ENCODE measurements at places on chromosomes 6 and 20.

DNA sequence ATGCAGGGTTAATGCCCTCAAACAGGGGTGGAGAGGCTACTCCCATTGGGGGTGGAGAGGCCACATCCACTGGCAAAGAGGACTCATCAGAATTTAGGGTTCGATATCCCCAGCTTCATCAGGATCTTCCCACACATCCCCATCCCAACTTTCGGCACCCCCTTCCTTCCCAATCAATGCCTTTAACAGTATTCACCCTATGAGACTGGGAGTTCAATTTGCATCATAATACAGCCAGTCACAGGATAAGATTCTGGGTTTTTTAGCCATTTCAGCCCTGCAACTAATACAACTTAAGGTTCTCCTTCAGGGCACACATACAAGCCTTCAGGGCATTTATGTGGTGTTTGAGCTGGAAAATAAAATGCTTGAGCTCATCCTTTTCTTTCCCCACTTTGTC lies 80.9 kb downstream of the GMDS start:
- DNase-seq: no peak

DNA sequence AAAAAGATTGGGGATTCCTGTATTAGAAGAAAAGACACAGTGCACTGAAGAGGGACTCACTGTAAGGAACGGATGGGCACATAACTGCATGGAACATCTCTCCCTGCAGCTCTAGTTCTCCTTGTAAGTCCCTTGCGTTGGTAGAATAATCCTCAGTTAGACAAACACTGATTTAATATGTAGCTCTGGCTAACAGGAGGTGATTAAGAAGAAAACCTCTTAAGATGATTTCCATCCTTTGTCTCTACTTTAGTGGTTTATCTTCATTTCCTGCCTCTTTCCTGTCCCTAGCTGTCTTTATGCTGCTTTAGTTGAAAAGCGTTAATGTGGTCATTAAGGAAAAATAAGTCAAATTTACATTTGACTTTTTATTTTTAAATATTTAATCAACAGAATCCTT lies 86.6 kb downstream of the SLC16A10 start:
- no peak for DNase-seq

DNA sequence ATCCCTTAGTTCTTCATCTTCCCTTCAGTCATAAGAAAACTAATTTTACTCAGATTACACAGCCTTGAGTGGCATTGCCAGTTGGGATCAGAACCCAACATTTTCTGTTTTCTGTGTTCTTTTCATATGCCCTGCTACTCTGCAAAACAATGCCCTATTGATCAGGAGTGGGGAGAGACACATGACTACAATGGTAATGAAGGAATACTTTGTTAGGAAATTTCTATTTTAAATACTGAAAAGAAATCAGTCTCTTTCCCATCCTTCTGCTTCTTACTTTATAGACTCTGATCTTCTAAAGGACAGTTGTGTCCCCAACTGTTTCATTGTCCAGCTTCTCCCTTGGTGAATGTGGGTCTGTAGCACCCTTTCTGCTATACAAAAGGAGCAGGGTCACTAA lies 5.5 kb upstream of the PKIB start:
- DNase-seq: no peak

DNA sequence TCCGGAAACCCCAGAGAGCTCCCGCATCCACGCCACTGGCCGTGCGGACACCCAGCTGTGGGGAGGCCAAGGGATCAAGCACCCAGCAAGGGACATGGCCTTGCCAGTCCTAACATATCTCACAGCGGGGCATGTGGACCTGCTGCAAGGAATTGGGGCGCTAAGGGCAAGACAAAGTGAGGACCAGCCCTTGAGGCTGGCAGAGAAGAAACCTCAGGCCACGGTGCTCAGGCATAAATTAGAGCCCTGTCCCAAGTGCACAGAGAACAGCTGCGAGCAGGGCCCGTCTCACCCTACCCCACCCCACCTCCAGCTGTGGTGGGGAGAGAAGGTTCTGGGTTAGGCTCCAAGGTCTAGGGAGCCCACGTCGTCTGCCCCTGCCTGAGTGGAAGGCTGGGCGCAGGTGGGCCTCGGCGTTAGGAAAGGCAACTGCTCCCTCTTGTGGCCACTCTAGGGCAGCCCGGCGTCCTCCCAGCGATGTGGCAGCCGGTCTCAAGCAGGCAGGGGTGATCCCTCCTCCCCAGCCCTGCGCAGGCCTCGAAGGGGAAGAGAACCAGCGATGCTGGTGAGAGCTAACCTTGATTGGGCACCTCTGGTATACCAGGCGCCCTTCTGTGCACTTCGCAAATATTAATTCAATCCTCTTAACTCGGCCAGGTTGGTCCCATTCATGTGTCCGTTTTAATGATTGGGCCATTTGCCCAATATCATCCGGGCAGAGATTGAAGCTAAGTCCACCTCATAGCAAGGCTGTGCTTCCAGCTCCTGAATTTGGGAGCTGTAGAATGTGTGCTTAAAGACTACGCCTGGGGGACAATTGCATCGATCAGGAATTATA lies 235.8 kb downstream of the NFATC2 start:
- peak; percentile 48 for DNase-seq

GRCh38 chr6:11714116-11714797 lies 64.3 kb downstream of the ADTRP start:
- no peak for DNase-seq

GRCh38 chr6:112281821-112282615 lies 27.7 kb upstream of the LAMA4 start:
- DNase-seq: no peak

- DNase-seq: no peak
These were observed 76.0 kb upstream of the SLCO4A1 start for GRCh38 chr20:62566266-62566665.

- no peak for DNase-seq
These were observed 26.1 kb downstream of the NCOA5 start for GRCh38 chr20:46063652-46064054.

- DNase-seq: no peak
These were observed 180.5 kb downstream of the ADAT2 start for GRCh38 chr6:143270026-143270425.

- DNase-seq: no peak
These were observed 214.9 kb downstream of the HACE1 start for GRCh38 chr6:104644848-104645247.

DNA sequence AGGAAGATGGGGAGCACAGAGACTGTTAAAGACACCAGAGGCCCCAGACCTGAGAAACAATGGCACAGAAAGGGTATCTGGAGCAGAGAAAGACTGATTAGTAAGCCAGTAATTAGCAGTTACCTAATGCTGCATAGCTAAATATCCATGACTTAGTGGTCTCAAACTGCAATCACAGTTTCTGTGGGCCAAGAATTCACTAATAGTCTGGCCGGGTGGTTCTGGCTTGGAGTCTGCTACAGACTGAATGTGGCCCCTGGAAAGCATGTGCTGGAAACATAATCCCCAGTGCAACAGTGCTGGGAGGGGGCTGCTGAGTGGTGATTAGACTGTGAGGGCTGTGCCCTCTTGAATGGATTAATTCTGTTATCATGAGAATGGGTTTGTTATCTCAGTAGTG lies 54.1 kb upstream of the VSX1 start:
- DNase-seq: no peak

DNA sequence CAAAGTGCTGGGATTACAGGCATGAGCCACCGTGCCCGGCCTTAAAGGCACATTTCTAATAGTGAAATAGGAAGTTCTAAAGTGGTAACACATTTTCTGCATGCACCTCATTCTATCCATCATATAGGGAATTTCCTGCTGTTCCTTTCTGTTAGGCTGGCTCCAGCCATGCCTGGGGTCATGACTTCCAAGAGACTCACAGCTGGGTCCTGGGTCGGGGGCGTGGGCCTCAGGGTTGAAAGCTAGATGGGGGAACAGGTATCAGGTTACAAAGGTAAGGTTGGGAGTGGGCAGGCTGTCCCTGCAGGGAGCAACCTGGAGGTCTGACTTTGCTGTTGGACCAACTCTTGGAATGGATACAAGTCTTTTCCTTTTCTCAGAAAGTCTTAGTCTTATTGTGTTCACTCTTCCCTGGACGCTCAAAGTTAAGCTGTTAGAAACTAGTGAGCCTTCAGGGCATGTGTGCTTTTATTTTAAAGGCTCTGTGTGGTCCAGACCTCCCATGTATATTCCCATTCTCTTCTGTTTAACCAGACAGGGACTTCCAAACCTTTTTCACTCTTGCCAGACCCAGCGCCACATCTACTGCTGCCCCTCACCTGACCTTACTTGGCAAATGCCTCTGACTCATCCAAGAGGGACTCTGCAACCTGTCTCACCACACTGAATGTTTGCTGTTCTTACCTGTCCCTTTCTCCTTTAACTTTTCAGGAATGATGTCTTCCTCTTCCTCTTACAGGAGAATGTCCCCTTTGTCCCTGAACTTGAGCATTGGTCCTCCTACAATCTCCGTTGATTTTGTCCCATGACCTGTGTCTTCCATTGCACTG lies 64.4 kb downstream of the TMEM170B start:
- DNase-seq: no peak

- DNase-seq: peak; percentile 20
These were observed 16.7 kb downstream of the HMGN4 start for GRCh38 chr6:26554697-26555504.

GRCh38 chr6:53926505-53926904 lies 131.7 kb downstream of the LRRC1 start:
- no peak for DNase-seq

DNA sequence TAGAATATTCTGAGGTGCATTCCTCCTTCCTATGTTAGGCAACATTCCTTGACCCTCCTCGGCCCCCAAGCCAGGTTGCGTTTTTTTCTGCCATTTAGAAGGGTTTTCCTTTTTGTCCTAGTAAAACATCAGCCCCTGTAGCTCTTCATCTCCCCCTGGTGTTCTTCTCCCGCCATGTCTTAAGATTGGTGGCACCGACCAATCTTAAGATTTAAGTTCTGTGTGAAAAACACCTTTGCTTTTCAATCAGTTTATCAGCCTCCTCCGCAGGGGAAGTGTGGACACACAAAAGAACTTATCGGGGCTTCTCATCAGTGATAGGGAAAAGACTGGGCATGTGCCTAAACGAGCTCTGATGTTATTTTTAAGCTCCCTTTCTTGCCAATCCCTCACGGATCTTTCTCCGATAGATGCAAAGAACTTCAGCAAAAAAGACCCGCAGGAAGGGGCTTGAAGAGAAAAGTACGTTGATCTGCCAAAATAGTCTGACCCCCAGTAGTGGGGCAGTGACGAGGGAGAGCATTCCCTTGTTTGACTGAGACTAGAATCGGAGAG lies 719 bp upstream of the EDN1 start:
- peak; percentile 18 for DNase-seq

DNA sequence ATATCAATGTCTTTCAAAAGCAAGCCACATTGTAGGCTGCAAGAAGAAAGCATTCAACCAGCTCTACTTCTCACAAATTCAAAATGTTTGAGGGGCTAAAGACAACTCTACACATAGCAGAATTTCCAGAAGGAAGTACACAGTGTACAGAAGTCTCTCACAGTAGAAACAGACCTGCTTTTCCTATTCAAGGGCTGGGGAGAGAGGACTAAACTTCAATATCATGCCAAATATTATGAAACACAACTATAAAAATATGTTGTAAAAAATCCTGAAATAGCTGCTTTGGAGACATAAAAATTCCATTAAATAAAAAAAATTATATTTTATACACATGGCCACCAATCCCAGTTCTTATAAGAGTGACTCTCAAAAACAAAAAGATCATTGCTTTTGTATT lies 70.8 kb upstream of the IPCEF1 start:
- DNase-seq: no peak

GRCh38 chr6:165774903-165775601 lies 112.0 kb upstream of the PDE10A start:
- DNase-seq: no peak

GRCh38 chr6:33272275-33273128 lies 627 bp downstream of the RPS18 start:
- no peak for DNase-seq

- DNase-seq: no peak
These were observed 11.4 kb downstream of the MOCS1 start for GRCh38 chr6:39922821-39923220.

GRCh38 chr6:132763269-132763668 lies 5.6 kb upstream of the VNN2 start:
- DNase-seq: peak; percentile 25

DNA sequence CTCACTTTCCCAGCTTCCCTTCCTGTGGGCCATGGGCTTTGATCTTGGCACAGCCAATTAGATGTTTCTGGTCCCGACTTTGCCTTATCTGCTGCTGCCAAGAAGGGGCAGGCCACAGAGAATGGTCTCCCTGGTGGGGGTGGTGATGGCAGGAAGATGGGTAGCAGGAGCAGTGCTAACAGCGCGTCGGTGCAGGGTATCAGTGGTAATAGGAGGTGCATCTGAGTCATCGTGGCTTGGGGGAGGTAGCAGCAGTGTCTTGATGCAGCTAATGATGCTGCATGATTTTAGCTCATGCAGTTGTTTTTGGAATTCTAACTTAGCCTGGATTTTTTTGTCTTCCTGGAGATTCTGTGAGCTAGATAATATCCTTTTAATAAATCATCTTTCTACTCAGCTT lies 18.9 kb upstream of the MAS1 start:
- no peak for DNase-seq

DNA sequence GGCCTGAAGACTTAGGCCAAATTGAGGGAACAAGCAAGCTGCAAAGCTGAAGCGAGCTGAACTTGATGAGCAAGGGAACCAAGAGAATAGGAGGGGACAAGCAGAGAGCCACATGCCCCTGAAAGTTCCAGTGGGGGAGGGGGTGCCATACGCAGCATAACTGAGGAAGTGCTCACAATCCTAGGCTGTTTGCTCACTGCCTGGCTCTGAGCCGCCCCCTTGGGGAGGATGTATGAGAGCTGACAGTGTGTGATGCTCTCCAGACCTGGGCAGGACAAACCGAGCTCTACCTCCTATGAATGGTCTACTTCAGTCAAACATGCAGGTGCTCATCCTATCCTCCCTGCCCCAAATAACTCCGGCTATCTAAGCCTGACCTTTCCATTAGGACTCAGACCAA lies 52.1 kb downstream of the FAXC start:
- no peak for DNase-seq

- no peak for DNase-seq
These were observed 590 bp downstream of the RNF217 start for GRCh38 chr6:124962639-124963415.

- DNase-seq: peak; percentile 72
These were observed 93.5 kb downstream of the MAP3K7 start for GRCh38 chr6:90493332-90493731.

DNA sequence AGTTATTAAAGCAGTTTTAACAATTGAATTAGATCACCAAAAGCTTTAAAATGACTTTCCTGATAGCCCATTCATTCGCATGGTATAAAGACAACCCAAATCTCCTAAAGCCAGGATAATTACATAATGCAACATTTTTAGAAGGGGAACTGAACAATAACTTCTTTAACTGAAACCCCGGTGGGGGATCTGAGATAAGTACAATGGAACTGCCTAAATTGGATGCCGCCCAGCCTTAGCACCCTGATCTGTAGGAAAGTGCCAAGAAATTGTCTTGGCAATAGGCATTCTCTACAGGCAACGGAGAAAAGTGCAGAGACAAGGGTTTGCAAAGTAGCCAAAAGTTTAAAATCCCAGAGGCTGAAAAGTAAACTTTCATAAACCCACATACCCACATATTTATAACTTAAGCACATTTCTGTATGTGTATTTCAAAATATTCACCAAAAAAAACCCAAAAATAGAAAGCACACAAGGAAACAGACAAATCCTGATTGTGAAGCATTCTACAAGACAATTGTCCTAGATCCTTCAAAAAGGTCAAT lies 98.8 kb upstream of the BEND6 start:
- no peak for DNase-seq
